ENCODE measurements at places on chromosomes 1 and 21.

DNA sequence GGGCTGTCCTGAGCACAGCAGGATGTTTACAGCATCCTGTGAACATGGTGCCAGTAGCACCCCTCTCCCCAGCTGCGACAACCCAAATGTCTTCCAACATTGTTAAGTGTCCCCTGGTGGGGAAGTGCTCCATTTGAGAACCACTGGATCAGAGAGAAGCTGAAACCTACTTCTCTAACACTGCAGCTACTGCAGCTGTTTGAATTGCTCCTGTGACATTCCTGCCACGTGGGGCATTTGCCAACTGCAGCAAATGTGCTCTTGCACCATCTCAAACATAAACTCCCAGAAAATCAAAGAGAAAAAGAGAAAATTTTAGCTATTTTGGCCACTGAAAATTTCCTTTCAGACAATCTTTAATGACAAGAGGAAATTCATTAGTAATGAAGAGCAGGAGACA, 11.0 kb downstream of the SLC2A5 start:
- no peak for DNase-seq

DNA sequence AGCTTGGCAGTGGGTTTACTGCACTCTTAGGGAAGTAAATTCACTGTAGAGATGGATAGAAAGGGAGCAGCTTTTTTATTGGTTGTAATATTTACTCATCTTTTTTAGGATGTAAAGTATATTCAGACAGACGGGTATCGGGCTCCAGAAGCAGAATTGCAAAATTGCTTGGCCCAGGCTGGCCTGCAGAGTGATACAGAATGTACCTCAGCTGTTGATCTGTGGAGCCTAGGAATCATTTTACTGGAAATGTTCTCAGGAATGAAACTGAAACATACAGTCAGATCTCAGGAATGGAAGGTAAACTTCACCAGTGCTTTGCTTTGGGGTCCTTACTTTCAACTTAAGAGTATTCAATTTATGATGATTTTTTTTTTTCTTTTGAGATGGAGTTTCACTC, 3.2 kb downstream of the UHMK1 start:
- no peak for DNase-seq

GRCh38 chr1:167737169-167737568, 15.4 kb downstream of the MPZL1 start:
- no peak for DNase-seq

DNA sequence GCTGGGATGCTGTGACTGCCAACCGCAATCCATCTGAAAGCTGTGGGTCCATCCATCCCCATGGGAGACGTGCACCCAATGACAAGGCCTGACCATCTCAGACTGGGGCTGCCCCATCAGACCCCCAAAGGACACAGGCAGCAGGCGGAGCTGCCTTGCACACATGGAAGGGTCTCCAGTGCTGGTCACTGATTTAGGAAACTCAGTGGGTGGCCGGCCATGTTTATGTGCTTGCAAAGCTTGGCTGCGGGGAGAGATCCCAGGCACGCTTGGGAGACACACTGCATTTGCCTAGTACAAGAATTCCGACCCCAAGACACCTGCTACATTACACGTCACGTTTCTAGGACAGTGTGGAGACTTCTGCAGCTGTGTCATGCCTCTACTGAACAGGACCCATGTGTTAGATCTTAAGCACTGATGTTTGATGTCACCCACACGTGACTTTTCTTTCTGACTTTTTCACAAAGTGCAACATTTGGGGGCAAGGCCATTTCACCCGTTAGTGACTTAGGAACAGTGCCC, 181.4 kb downstream of the CLIC6 start:
- DNase-seq: no peak

DNA sequence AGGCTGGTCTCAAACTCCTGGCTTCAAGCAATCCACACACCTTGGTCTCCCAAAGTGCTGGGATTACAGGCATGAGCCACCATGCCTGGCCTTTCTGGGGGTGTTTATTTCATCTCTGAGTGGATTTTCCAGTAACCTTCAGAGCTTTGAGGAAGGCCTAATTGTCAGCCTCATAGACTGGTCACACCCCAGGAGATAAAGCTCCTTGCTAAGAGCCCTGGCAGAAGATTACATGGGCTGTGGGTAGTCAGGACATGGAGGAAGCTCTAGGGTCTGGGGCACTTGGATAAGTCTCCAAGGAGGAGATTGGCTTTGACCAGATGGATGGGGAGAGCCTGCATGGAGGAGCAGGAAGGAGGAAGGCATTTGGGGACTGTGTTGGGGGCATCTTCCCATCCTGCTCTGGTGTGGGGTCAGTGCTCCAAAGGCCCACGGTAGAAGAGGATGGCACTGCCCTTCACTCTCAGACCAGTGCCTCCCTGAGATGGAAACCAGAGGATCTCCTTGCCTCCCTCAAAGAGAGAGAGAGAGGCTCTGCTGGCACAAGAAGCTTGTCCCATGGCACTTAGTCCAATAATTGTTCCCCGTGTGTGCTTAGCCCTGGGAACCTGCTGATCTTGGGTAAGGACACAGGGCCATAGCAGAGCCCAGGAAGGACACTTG, 14.7 kb upstream of the GSTM4 start:
- DNase-seq: no peak

DNA sequence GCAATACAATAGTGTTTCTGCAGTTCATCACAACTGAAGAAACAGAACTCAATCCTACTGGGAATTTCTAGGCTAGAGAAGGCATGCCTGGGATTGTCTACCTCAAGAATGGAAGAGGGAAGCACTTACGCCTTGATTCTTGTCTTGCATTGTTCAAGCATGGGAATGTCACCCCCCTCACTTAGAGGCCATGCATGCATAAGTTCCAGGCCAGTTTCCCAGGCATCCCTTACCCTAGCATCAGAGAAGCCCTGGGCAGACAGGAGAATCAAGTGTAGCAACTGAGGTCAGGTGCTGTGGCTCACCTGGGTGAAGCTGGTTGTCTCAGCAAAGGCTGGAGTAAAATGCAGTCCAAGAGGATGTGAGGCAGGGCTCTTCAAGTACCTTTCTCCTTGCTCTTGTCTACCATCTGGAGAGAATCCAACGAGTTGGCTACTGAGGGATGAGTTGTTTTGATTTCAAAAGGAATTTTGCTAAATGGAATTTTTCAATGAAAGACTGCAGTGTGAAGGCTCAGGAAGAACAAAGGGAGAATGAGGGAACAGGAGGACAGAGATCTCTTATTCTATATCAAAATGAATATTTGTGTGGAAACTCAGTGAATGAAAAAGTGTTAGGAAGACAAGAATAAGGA, 174.3 kb downstream of the NEK7 start:
- no peak for DNase-seq

GRCh38 chr1:220878191-220879075, 810 bp upstream of the HLX start:
- DNase-seq: no peak

GRCh38 chr1:55214212-55214933, 791 bp downstream of the USP24 start:
- no peak for DNase-seq

DNA sequence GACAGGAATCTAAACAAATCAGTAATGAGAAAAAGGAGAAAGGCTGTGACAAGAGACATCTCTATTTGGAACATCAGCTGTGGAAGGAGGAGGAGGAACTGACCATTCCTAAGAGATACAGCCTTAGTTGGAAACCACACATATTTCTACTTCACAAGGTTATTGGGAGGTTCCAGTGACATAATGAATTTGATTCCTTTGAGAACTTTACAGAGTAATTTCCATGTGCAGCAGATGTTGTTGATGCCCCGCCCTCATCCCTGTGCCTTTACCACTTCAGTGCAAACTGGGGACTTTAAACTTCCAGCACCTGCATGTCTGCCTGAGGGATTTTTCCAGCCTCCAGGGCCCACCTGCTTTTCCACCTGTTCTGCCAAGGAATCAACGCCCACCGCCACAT, 9.3 kb upstream of the ST6GALNAC5 start:
- no peak for DNase-seq

DNA sequence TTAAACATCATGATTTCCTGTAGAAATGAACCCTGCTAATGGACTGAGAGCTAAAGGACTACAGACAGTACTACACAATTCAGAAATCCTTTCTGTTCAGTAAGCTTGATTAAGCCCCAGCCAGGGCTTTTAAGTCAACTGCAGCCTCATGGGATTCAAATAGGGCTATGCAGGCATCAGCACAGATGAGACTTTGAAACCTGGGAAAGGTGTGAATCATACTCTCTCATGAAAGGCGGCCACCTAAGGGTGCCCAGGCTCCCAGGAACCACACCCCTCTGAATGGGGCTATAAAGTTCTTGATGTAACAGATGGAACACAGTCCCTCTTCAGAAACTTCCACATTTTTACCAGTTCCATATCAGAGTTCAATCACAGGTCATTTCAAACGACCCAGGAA, 7.6 kb downstream of the SIPA1L2 start:
- DNase-seq: no peak

GRCh38 chr1:98458511-98459485, 202.7 kb upstream of the SNX7 start:
- DNase-seq: no peak

DNA sequence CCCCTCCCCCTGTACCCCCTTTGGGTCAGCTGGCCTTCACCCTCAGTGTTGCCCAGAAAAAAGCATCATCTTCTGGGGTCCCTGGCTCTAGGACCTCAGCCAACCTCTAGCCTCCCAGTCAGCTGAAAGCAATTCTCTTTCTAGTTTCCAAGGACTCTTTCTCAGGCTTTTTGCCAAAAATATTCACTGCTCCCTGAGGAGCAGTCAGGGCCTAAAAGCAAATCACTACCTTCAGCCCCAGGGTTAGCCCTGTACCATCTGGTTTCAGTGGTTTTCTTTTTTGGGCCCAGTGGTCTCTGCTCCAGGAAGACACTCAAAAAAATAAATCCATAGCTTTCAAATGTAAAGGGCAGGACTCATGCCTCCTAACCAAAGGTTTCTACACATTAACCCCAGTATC, 3.1 kb upstream of the LMOD1 start:
- DNase-seq: no peak

GRCh38 chr1:214823311-214824117, 220.5 kb downstream of the CENPF start:
- DNase-seq: no peak

- no peak for DNase-seq
These were observed 868 bp downstream of the PPP1R12B start for GRCh38 chr1:202349206-202349928.

DNA sequence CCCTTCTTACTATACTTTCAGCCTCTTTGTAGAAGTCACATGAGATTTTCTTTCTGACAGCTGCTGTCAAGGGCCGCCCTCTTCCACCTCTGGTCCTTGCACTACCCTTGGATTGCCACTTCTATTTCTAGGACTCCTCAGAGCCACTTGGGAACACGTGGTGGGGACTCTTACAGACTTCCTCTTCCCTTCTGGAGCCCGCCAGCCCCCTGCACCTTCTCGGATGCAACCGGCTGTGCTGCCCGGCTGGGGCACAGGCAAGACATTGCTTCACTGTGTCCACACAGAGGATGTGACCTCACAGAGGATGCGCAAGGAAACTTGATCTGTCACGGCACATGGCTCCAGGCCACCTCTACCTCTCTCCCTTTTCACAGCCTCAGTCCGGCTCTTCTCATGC, 2.4 kb upstream of the IKBKE start:
- no peak for DNase-seq

- DNase-seq: no peak
These were observed 13.9 kb upstream of the OLIG1 start for GRCh38 chr21:33055991-33056390.

DNA sequence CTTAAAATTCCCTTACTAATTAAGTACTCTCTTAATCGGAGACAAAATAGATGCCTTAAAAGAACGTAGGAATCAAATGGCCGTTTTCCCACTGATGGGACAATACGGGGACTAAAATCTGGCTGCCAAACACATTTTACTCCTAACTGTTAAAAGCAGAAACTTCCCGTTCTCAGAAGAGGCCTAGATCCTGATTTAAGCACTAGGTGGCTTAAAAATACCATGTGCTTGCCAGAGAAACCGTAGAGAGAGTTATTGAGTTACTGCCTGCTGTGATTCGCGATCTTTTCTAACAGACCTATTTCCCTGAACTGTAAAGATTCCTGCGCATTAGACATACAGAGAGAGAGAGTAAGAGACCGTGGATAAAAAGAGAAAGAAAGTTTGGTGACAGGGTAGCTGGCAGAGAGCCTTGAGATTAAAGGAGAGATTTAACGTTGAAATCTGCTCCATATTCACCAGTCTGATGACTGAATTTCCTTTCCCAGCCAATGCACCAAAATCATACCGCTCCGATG, 54.4 kb upstream of the STUM start:
- no peak for DNase-seq

- DNase-seq: no peak
These were observed 7.0 kb upstream of the ANGPTL1 start for GRCh38 chr1:178877896-178878295.

- DNase-seq: no peak
These were observed 1.2 kb downstream of the RUNX3 start for GRCh38 chr1:24928689-24929397.

GRCh38 chr1:85376356-85376755, 88.6 kb downstream of the DDAH1 start:
- DNase-seq: no peak

GRCh38 chr1:47835409-47835808, 161.8 kb downstream of the TRABD2B start:
- no peak for DNase-seq

DNA sequence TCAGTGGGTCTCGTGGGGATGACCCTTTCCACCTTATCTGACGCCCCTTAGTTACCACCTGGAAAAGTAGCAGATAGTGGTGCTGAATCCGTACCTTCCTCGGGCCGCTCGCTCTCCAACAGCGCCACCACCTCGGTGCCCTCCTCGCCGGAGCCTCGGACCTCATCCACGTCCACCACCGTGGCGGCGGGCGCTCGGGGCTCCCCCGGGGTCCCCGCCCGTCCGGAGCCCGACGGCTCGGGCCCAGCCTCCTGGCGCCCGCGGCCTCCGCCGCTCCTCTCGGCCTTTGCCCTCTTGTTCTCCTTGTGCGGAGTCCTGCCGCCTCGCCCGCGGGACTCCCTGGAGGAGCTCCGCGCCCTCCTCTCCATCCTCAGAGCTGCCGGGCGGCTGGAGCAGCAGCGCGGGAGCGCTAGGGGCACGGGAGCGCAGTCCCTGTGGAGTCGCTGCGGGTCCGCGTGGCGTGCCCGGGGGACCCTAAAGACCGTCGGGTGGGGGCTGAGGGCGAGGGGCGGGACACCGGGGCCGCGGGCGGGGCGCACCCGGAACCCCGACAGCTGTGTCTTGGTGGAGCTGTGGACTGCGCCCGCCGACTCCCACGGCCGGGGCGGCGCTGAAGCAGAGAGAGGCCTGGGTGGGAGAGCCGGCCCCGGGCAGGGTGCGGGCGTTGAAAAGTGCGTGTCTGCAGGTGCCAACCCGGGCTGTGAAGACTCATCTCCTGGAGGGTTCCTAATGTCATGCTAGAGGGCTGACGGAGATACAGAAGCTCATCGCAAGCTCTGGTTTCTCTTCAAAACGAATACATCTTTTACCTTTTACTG, at the start of gene NPHS2:
NPHS2 (minus strand) TSS at position 452 of the 818 bp plus-strand sequence; CDS start at position 368, 84 bp downstream.
- DNase-seq: no peak

- no peak for DNase-seq
These were observed 7.5 kb upstream of the TP53BP2 start for GRCh38 chr1:223853275-223853674.

GRCh38 chr1:36132029-36132428, 7.0 kb upstream of the COL8A2 start:
- DNase-seq: no peak
